Cerebellar nuclear complex (tissue), 1 donor: ENCODE measurements at places on chromosomes 2 and 18.

GRCh38 chr2:149528983-149529382, 58.6 kb downstream of the MMADHC start:
- DNase-seq, result no peak

GRCh38 chr2:181684454-181685149, 4.3 kb upstream of the NEUROD1 start:
- no peak for DNase-seq

- DNase-seq, result no peak
These were observed 63.0 kb downstream of the MCFD2 start for GRCh38 chr2:46852598-46852997.

DNA sequence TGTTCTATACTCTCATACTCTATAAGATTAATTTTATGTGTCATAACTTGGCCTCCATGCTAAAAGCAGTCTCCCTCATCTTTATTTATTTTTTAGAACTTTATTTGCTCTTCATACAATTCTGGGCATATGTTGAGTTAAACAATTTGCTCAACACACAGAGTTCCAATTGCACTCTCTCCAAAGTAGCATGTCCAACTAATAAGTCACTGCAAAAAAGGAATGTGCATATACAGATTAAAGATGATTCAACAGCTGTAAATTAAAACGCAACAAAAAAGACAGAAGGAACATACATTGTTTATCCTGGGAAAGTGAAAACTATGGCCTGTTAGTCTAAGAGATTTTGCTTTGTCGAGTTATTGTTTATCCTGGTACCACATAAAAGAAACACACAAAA, 277.7 kb upstream of the ACVR2A start:
- no peak for DNase-seq

DNA sequence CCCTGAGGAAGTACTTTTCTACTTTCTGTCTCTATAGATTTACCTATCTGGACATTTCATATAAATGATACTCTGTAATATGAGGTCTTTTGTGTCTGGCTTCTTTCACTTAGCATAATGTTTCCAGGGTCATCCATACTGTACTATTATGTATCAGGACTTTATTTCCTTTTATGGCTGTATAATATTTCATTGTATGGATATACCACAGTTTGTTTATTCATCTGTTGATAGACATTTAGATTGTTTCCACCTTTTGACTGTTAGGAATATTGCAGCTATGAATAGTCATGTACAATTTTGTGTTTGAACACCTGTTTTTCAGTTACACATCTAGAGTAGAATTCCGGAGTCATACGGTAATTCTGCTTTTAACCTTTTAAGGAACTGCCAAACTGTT, 73.8 kb downstream of the TMEM185B start:
- no peak for DNase-seq

DNA sequence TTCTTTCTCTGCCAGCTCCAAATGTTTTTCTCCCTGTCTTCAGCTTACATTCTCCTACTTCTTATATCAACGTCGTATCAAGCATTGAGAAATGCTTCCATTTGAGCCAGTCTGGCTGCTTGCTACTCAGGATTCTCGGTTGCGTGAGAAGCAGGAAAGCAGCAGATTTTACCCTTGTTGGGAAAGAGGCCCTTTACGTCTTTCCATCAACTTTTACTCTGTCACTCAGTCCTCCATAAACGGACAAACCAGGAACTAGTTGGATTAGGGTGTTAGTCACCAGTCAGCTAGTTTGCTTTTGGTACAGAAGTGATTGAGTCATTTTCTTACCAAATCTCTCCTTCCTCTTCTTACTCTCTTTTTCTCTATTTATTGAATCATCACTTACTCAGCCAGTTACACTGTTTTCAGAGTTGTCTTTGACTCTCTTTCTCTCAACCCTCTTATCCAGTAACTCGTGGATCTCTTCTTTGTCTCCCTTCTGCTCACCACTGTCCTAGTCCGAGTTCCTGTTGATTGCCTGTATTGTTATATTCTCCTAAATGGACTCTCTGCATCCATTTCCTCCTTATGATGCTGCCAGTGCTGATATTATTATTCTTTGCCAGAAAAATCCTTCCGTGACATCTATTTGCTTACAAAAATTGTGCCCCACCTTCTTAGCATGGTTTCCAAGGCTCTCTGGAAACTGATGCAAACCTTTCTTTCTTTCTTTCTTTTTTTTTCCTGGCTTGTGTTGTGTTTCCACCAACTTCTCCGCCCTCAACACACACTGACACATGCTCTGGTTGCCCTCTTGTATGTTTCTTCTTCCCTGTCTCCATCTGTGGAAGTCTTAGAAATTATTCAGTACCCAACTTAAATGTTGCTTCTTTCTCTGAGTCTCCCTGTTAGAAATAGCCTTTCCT, 61.5 kb downstream of the VRK2 start:
- no peak for DNase-seq

DNA sequence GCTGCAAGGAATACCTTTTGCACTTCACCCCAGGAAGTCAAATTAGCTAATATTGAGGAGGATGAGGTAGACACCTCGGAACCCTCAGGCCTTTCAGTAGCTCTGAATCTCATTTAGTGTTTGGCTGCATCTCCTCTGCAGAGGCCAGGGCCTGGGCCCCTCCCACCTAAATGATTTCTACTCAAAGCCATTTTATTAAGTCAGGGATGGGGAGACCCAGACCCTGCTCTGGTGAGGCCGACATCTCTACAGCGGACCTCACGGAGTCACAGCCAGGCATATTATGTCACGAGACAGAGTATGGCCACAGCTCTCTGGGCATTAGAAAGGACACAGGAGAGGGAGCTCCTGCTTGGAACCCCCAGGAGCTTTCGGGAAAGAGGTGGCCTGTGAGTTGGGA, 305.5 kb downstream of the ALK start:
- no peak for DNase-seq

GRCh38 chr18:10508591-10508990, 17.2 kb upstream of the NAPG start:
- DNase-seq, result no peak

DNA sequence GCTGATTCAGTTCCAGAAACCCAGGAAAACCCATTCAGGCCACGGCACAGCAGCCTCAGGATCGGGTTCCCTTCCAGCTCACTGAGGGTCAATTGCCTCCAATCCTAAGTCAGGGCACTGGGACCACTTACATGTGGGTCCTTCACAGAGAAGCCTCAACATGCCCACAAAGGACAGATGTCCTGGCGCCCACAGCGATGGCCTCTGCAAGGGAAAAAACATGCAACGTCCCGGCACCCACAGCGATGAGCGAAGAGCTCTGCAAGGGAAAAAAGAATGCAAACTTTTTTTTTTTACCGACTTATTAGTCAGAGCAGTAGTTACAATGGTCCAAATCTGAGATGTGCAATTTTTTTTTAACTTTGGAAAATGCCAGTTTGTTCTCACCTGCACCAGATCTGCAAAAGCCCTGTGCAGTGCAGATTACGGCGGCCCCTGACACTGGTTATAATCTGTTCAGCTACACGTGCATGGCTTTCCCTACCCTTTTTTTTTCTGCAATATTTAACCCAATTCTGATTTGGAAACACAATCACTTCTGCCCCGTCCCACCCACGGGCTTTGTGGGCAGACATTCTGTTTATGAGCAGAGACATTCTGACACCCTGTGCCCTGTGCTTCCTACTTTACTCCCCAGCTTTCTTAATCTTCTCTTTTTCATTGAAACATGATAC, 159.3 kb upstream of the SALL3 start:
- no peak for DNase-seq

GRCh38 chr2:223084873-223085272, 32.9 kb downstream of the KCNE4 start:
- no peak for DNase-seq

GRCh38 chr18:23809415-23809814, 120.2 kb downstream of the LAMA3 start:
- DNase-seq, result no peak

DNA sequence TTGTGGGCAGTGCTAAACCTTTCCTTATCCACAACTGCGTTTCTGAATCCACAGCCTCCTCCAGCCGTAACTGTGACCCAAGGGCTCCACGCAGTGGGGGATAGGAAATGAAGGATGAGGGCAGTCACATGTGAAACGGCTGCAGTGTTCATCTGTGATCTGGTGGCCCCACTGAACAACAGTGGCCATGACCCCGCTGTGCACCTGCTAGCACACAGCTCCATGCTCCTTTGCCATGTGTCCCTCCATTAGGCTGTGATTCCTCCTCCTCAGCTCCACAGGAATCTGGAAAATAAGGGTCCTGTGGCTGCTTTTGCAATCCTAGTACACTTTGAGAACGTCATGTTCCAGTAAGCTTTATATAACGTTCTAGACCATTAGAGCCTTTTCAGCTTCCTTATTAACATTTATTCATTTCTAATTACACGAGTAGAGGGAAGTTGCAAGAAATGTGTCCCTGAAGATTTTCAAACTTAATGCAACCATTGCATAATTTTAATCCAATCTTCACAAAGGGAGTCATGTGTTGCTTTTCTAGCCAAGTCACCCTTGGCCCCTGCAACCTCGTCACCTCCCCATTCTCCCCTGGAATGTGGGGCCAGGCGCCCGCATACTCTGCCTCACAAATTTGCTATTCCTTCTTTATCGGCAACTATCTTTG, 7.1 kb upstream of the NAPG start:
- DNase-seq, result no peak

DNA sequence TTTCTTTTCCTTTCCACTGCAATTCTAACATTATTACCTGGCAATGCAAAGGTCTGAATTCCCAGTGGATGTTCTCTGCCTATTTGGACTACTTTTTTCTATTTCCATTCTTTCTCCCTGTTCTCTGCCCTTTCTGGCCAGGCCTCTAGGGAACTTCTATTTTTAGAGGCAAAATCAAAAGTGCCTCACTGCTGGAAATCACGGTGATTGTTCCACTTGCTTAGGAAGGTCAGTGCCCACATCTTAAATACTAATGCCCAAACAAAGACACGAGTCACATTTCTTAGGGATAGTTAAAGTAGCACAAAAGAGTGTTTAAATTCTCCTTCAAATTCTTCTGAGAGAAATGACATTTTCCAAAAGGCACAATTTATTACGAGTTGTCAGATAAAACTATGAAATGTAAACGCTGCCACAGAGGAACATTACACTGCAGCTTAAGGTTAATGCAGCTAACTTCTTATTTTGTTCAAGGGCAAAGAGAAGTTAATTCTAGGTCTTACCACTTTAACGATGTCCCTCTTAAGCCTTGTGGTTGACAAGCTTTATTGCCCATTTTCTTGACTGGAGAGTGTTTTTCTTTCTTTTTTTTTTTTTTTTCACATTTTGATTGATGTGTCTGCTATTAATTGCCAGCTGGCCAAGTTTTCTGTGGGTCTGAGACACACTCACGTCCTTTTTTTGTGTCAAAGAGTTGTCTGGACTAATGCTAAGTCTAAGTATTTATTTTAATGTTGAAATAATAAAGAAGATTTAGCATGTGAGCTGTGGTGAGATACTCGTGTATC, 34.7 kb downstream of the ST6GAL2 start:
- DNase-seq, result no peak

DNA sequence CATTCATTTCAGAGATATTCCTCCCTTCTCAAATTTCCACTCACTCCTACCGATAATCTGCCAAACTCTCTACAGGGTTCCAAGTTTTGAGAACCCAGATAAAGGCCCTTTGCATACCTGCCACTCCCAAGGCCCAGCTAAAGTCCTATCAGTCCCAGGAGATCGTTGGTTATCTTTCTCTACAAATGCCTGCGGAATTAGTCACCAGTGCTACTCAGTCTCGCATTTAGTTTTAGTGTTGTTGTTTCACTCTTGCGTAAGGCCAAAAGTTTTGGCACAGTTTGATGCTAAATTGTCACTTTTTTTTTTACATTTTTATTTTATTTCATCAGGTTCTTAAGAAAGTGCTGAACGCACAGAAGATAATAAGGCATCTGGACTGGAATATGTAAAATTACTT, 29.2 kb upstream of the SETBP1 start:
- DNase-seq, result no peak

- DNase-seq, result no peak
These were observed 2.9 kb downstream of the KLHL29 start for GRCh38 chr2:23387845-23388244.

DNA sequence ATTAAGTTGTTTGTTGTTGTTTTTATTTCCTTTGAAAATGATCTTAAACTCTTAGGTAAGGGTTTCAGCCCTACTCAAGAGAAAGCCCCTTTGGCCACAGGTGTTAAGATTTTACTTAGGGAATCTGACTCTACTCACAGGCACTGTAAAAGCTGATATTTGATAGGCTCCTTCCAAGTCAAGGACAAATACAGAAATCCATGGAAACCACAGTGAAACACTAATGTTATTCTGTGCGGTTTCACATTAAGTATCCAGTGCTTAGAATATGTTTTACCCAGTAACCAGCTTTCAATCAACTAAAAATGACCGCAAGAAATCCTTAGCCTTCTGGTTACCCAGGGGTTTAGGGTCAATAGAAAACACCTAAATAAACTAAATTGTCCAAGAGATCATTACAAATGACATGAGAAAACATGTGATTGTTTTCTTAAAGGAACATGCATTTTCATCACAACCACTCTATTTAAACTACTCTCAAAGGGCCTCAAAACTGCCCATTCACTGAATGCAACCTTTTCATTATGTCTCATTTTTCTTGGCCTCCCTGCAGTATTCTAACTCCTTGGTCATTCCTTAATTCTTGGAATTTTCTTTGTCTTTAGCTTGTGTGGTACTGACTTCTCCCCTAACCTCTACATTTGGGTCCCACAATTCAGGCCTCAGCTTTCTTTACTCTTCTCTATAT, 56.0 kb downstream of the CDH2 start:
- DNase-seq, result no peak

- no peak for DNase-seq
These were observed 74.0 kb downstream of the CERS6 start for GRCh38 chr2:168529900-168530561.

DNA sequence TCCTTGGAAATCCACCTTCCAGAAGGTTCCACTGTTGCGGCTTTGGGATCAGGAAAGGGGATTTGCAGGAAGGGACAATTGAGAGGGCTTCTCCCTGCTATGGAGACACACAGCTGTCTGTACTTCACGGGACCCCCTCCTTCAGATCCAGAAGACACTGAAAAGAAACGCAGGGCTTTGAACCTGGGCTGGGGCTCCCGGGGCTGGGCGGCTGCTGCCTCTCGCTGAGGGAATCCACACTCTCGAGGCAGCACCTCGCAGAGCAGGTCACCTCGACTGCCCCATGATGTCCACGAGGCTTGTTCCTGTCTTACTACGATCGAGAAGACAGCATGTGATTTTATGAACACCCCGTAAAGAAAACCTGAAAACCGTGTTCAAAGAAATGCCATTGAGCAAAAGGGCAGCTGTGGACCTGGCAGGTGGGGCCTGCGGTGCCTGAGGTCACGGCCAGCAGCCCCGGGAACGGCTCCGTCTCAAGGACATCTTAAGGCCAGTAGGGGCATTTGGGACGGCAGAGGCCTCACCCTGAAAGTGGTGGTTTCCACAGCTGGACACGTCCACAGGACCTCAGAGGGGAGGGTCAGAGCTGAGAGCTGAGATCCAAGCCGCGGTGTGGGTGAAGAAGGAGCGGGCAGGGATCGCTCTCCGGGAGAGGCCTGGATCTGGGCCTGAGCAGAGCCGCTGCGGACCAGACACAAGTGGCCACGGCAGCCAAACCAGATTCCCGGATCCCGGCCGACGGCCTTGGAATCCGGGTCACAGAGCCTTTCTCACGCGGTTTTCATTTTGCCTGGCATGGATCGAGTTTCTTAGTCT, 165.7 kb downstream of the RTP5 start:
- DNase-seq, result no peak

GRCh38 chr2:99421469-99421868, 68.3 kb downstream of the REV1 start:
- no peak for DNase-seq

GRCh38 chr2:45993476-45993991, 303.7 kb upstream of the EPAS1 start:
- DNase-seq, result no peak
